ENCODE measurements at places on chromosomes 6 and 20. TPM values are rescaled to one million over a fixed set of nuclear protein-coding genes. Genes with fewer than 3 reads are reported as not detected.

Gene APCDD1L
- 2.2 TPM for total RNA-seq

Gene CLIC5
- total RNA-seq, result not detected

Gene TTLL9
- total RNA-seq, result not detected

Gene GMPR
- 6.7 TPM for total RNA-seq

Gene NXT1
- 25.5 TPM for total RNA-seq

Gene PLN
- total RNA-seq, result under 0.01 TPM

Gene VPS52
- total RNA-seq, result 26.4 TPM

Gene GJA1
- 323 TPM for total RNA-seq

Gene CCDC170
- 0.54 TPM for total RNA-seq

Gene NEURL2
- 0.56 TPM for total RNA-seq

Gene BMP6
- total RNA-seq, result 0.28 TPM

Gene ATP9A
- 22.4 TPM for total RNA-seq

Gene BANF2
- not detected for total RNA-seq

Gene ACAT2
- total RNA-seq, result 50.3 TPM

Gene RPS10
- total RNA-seq, result 3,662 TPM

Gene TAAR5
- not detected for total RNA-seq

Gene SIRPB2
- total RNA-seq, result not detected

Gene DZANK1
- 0.83 TPM for total RNA-seq

Gene MOXD1
- total RNA-seq, result 10.6 TPM

Gene ZSCAN26
- total RNA-seq, result 42.1 TPM

Gene CNKSR3
- total RNA-seq, result 15.8 TPM

Gene FLRT3
- total RNA-seq, result 6.6 TPM

Gene RAB32
- 108 TPM for total RNA-seq

Gene PRSS35
- total RNA-seq, result 6.7 TPM

All from IMR-90 (cell line).